ENCODE measurements at places on chromosomes 12 and 14.

- no peak for DNase-seq
Observed at GRCh38 chr14:21911877-21912276, 238.3 kb upstream of the OR4E1 start.

DNA sequence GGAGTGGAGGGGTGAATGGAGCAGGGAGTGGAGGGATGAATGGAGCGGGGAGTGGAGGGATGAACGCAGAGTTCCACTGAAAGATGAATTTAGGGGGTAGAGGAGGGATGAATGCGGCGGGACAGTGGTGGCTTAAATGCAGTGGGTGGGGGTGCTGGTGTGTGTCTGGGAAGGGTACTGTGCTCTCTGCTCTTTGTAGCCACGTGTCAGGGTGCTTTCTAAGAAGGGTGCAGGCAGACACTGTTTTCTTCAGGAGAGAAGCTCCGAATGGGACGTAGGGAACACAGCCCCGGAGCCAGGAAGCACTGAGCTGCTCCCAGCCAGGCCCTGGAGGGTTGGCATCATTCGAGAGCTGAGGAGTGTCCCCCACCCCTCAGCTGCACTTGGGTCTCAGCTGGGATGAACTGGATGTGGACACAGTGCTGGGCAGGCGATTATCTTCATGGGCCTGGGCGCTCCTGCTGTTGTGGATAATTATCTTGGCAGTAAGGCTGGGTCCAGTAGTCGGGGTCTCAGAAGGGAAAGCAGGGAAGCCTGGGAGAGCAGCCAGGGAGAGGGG is 9.5 kb upstream of the CEP170B start:
- DNase-seq: no peak

GRCh38 chr14:86790408-86791364 is 1202.3 kb downstream of the GALC start:
- DNase-seq: no peak

DNA sequence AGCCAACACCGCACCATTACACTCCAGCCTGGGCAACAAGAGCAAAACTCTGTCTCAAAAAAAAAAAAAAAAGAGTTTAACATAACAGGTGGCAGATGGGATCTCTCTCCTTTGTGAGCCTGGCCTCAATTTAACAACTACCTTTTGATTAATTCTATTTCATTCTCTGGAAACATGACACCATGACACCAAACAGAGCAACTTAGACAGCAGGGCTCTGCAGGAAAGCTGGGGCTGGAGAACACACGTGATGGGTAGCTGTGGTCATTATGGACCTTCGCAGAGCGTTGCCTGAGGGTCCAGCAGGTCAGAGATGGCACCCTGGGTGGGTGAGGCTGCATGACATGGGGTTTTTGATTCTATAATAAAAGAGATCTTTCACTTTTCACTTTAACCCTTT is 1.7 kb upstream of the DGLUCY start:
- DNase-seq: no peak

- no peak for DNase-seq
Observed at GRCh38 chr12:3216726-3217682, 139.8 kb downstream of the TSPAN9 start.

- peak; percentile 55 for DNase-seq
Observed at GRCh38 chr14:55438066-55438683, 2.2 kb downstream of the TBPL2 start.

- DNase-seq: peak; percentile 52
Observed at GRCh38 chr14:64636208-64636979, 67.8 kb upstream of the PLEKHG3 start.

DNA sequence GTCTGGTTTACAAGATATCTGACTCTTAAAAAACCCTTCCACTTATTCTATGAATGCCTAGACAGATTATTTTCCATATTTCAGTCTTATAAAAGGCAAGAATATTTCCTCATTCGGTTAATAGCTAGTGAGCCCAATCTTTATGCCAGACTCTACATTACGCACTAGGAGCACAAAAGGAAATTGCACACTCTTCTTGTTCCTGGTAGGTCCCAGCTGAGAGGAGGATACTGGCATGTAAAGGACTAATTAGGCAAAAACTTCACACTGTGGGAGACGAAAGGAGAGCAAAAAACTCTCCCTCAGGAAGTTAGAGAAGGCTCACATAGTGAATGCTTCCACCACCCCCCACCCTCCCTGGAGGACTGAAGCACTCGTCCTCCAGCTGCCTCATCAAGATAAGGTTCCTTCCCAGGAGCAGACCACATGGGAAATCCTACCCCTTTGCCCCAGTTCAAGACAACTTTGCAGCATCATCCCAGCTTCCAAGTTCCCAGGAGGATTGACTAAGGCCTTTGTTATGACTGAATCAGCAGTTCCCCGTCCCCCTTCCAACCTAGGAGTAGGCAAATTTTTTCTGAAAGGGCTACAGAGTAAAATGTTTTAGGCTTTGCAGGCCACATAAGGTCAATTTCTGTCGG is 14.5 kb downstream of the CAPZA3 start:
- no peak for DNase-seq
